Fibroblast of villous mesenchyme (primary cell): ENCODE measurements at places on chromosomes 2 and 18.

GRCh38 chr18:70577023-70577420 lies 288.2 kb downstream of the SOCS6 start:
- DNase-seq: no peak

DNA sequence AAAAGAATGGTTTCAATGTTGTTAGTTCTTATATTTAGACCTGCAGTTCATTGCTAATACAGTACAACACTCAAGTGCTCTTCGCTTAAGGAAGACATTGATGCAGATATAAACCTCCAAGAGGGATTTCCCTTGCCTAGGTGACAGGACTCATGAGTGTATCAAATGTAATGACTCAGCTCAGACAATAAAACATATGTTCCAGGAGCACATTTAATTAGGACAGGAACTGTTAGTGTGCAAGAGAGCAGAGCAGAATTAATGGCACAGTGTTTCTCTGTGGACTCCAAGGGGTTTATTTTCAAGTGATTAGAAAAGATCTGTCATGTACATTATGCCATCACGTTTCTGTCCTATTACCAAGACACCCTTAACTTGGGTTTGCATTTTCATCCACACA lies 375.0 kb downstream of the LRRTM4 start:
- no peak for DNase-seq

- no peak for DNase-seq
Observed at GRCh38 chr2:71857636-71858035, 290.0 kb downstream of the CYP26B1 start.

DNA sequence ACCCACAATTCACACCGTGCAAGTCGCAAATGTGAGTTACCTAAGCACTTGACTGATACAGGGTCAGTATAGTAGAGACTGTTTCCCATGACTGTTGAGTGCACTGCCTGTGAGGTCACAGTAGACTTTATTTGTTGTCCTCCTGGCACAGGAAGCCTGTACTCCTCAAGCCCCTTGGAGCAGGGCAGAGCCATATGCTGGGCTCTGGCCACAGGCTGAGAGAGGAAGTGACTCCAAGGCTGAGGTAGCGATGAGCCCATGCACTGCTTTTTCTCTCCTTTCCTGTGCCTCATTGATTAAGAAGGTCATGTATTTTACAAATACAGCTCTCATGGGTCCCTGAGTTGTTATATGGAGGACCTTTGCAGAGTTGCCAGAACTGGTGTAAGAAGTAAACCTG lies 287.7 kb downstream of the SRBD1 start:
- DNase-seq: no peak

- DNase-seq: no peak
Observed at GRCh38 chr2:186347472-186347871, 138.6 kb upstream of the ZC3H15 start.

DNA sequence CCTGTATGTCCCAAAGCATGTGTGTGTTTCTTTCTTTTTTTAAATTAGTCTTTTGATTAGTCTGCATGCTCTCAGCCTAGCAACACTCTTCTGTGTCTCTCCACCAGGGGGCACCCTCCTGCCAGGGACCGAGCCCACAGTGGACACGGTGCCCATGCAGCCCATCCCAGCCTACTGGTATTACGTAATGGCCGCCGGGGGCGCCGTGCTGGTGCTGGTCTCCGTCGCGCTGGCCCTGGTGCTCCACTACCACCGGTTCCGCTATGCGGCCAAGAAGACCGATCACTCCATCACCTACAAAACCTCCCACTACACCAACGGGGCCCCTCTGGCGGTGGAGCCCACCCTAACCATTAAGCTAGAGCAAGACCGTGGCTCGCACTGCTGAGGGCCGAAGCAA lies 93.8 kb downstream of the NRP2 start:
- peak; percentile 59 for DNase-seq

DNA sequence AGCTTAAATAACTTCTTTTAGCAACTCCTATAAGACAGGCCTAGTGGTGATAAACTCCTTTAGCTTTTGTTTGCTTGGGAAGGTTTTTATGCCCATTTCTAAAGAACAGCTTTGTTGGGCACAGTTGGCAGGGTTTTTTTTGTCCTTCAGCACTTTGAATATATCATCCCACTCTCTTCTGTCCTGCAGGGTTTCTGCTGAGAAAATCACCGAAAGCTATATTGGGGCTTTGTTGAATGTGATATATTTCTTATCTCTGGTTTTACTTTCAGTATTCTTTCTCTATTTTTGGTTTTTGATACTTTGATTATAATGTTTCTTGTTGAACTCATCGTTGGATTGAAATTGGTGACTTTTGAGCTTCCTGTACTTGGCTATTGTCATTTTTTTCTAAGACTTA lies 372.8 kb upstream of the ZC3H15 start:
- DNase-seq: no peak

DNA sequence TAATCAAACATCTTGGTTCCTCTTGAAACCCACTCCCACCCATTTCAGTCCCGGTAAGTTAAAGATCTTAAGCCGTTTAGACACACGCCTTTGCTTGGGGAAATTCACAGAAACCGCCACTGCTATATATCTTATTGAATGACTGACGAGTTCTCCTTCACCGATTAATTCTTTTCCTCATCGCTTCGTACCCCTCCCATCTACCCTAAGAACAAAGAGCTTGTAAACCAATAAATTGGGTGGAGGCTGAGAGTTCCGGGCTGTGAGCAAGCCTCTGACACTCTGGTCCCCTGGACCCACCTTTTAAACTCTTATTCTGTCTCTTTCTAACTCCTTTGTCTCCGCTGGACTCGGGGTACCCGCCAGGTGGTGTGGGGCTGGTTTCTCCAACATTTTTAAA lies 30.6 kb downstream of the TMEM131 start:
- no peak for DNase-seq

- no peak for DNase-seq
Observed at GRCh38 chr2:158276619-158277471, 175.2 kb downstream of the UPP2 start.

- DNase-seq: no peak
Observed at GRCh38 chr2:233691443-233692433, 952 bp upstream of the UGT1A6 start.

- no peak for DNase-seq
Observed at GRCh38 chr2:9308186-9308955, 101.8 kb downstream of the ASAP2 start.

DNA sequence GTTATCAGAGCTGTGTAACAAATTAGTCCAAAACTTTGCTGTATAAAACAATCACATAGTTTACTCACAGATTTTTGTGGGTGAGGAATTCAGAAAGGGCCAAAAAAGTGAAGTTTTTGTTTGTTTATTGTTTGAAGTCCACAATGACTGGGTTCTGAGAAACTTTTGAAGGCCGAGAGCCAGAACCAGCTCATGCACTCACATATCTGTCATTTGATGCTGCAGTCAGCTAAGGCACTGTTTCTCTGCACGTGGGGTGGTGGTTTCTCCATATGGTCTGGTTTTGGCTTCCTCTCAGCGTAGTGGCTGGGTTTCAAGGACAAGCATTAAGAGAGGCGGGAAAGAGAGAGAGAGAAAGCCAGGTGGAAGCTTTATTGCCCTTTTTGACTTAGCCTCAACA lies 131.8 kb downstream of the TWIST2 start:
- no peak for DNase-seq

DNA sequence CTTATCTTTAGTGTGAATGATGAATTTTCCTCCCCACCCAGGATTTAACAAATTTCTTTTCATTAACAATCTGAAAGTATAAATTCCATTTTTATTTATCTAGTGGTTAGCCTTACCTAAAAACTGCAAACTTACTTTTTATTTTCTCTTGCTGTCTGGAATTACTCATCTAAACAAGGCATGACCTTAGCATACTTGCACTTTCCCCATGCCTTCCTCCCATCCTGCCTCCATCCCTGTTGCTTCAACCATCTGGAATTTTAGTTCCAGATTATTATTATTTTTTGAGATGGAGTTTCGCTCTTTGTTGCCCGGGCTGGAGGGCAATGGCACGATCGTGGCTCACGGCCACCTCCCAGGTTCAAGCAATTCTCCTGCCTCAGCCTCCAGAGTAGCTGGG lies 35.6 kb downstream of the GDF7 start:
- peak; percentile 75 for DNase-seq

GRCh38 chr18:48975817-48976649 lies 25.3 kb upstream of the SMAD7 start:
- DNase-seq: peak; percentile 62

- peak; percentile 42 for DNase-seq
Observed at GRCh38 chr2:200483729-200484198, 26.1 kb downstream of the KCTD18 start.

DNA sequence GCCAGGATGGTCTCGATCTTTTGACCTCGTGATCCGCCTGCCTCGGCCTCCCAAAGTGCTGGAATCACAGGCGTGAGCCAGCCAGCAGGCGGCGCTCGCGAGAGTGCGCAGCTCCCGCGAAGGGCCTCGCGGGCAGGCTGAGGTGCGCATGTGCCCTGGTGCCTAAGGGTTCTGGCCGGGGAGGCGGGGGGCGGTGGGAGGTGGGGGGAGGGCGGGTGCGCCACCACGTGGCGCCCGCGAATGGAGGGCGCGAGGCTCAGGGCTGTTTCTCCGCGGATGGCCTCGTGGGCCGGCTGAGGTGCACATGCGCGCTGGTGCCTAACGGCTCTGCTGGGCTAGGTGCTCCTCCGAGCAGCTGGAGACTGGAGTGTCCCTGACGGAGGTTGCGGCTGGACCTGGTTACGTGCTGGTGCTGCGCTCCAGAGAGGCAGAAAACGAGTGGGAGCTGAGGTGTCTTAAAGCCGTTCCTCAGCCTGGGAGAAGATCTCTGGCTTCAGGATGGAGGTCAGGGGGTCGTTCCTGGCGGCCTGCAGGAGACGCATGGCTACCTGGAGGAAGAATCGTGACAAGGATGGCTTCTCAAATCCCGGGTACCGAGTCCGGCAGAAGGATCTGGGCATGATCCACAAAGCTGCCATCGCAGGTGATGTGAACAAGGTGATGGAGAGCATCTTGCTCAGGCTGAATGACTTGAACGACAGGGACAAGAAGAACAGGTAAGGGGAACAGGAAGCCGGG lies at the start of gene ANKRD62:
TSS of gene ANKRD62 (plus strand) at position 324 of the 738 bp plus-strand sequence. CDS start at position 499, 175 bp downstream.
- DNase-seq: no peak

DNA sequence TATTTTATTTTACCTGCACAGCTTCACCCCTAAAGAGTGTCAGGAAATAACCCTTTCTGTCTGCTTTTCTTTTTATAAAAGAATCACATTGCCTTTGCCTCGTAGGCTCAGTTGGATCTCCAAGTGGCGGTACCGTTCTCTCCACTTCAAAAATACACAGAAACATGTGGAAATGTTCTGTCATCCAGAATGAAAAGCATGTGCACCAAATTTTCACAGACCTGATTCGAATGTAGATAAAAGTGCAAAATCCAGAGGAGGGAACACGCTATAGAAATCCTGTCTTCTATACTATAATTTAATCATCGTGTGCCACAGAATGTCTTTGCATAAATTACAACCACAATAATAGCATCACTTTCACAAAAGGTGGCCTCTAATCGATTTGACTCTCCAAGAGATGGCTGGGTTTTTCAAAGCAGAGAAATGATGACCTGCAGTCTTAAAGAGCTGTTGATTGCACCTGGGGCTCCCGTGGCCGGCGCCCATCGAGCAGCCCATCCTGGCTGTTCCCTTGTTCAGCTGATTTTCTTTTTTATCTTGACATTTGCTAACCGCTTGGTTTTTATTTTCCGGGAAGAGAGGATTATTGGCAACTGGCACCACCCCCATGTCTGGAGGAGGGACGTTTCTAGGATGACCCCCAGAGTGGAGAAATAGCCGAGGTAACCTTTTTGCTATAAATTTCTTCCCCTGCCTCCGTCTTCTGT lies 290.2 kb downstream of the SOX11 start:
- DNase-seq: no peak

DNA sequence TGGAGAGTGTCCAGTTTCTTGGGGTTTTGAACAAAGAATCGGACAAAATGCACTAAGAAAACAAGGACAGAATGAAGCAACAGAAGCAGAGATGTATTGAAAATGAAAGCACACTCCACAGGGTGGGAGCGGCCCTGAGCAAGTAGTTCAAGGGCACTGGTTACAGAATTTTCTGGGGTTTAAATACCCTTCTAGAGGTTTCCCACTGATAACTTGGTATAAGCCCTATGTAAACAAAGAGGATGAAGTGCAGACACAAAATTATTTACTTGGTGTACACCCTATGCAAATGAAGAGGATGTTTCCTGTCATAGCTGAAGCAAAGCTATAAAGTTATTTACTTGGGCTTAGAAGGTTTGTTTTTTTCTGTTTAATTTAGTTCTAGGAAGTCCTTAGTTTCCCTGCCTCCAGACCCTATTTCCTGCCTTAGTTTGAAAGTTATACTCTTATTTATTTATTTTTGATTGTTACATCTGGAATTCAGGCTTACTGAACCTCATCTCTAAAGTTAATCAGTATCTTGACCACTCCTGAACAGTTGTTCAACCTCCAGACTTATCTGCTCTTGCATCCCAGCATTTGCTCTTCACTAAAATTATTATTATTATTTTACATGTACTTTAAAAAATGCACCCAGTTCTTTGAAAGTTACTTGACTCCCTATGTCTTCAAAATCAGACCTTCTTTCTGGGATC lies 193.5 kb downstream of the SPP2 start:
- DNase-seq: peak; percentile 79

GRCh38 chr2:238894226-238894949 lies 46.5 kb downstream of the TWIST2 start:
- no peak for DNase-seq

GRCh38 chr2:164969909-164970690 lies 14.8 kb upstream of the SLC38A11 start:
- DNase-seq: peak; percentile 23

DNA sequence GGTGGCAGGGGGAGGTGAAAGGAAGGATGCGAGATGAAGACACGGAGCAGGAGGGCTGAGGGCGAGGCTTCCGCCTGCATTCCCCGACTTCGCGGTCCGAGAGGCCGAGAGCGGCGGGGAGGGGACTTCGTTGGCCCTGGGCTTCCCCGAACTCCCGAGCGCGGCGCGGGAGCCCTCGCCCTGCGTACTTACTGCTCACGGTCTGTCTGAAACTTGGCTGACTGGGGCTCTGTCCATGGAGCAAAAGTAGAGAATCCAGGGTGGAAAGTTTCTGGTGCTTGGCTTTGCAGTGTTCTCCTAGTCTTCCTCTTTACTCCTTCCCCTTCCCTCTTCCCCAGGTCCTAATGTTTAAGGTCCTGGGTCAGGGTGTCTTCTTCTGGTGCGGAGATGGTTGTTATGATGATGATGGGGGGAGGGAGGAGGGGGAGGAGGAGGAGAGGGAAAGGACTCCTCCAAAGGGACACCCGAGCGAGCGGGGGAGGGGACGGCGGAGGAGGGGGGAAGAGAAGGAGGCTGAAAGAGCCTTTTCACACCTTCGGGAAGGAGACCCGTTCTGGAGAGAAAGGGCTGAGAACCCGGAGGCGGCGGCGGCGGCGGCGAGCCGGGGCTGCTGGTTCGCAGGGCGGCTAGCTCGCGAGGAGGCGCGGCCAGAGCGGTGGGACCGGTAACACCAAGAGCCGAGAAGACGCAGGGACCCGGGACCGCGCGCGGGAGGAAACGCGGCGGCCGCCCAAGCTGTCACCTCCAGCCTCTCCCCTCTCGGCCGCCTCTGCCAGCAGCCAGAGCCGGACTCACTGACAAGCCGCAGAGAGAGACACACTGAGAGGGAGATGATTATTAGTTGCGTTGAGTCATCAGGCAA lies at the start of gene SATB2:
TSS of gene SATB2 (minus strand) at position 793 of the 862 bp plus-strand sequence. CDS start 1,902 bp downstream, outside the sequence.
- peak; percentile 42 for DNase-seq
